ENCODE measurements at places on chromosomes 2 and 18.

- no peak for DNase-seq
Measured at GRCh38 chr2:50953021-50953420, 78.9 kb downstream of the NRXN1 start.

- no peak for DNase-seq
Measured at GRCh38 chr2:222982010-222982908, 69.7 kb upstream of the KCNE4 start.

DNA sequence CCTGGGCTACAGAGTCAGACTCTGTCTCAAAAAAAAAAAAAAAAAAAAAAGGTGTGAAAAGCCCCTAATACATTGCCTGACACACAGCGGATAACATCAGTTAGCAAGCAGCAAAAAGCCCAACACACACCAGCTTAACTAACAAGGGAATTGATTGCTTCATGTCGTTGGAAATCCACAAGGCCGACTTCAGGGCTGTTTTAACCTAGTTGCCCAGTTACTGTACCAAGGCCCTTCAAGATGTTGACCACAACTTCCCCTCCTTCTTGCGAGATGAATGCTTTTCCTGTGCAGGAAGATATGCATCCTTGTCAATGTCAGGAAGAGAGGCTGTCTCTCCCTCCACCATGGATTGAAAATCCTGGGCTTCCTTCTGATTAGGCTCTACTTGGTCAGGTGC lies 202.9 kb downstream of the MIB1 start:
- no peak for DNase-seq

DNA sequence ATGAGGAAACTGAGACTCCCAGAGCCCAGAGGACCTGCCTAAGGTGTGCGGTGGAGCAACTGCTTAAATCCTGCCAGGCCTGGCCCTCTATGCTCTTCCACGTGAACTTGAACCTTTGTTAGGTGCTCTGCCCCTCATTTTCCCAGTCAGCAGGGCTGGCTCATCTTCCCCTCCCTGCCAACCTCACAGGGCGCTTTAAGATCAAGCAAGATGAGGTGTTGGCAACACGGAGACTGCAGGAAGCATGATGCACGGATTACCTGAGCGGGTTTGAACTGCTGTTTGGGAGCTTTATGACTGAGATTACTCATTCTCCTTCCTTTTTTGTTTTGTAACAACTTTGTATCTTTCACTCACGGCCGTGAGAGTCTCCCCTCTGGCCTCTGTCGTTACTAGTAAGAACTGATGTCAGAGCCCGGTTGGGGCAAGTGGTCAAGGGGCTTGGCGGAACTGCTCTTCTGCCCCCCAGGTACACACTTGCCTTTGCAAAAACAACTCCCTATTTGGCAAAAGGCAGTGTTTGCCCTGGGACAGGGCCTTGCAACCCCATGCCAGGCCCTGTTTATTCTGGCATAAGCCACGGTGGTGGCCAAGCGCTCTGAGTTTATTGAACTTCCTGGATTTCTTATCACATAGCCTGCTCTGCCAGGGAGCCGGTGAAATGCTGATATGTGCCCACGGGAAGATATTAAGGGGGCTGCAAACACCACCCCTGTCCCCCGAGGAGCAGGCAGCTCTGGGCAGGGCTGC lies 127.8 kb downstream of the INHBB start:
- DNase-seq = no peak

GRCh38 chr2:95071856-95072255 lies 46.3 kb downstream of the MAL start:
- no peak for DNase-seq

- DNase-seq = no peak
Measured at GRCh38 chr18:23740105-23740830, 51.0 kb downstream of the LAMA3 start.

GRCh38 chr18:25672490-25672889 lies 320.5 kb upstream of the ZNF521 start:
- no peak for DNase-seq

- DNase-seq = no peak
Measured at GRCh38 chr18:67408240-67408639, 108.3 kb downstream of the DSEL start.

DNA sequence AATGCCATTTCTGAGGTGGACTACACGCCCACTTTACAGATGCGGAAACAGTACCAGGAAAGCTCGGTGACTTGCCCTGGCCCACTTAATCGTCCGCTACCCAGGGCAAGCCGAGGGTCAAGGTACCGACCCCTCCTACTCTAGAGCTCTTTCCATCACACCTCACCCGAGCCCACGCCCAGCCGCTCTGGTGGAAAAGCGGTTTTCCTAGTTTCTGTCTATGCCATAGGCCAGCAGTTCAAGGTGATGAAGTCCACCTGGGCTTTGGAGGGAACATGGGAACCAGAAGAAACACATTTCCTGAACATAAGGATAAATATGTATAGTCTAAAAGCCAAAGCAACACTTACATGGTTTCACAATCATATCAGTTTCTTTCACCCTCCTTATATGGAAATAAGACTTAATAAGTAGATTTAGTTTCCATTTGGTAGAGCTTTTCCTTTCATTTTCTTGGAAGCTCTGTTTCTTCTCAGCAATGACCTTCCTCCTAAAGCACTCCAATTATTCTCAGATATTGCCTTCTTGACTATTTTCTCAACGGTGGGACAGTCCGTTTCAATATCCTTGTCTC lies 567 bp downstream of the VWA3B start:
- DNase-seq = no peak

- no peak for DNase-seq
Measured at GRCh38 chr2:60439219-60439974, 114.1 kb downstream of the BCL11A start.

GRCh38 chr2:127650041-127650784 lies 4.3 kb downstream of the GPR17 start:
- DNase-seq = no peak

- DNase-seq = no peak
Measured at GRCh38 chr2:70767699-70768589, at the start of gene ADD2. Gene ADD2, minus strand, starts transcription at chr2:70768200. Its CDS starts 61,792 bp downstream, at chr2:70706408.

GRCh38 chr2:26534098-26534864 lies 56.4 kb upstream of the OTOF start:
- DNase-seq = no peak

Measured in stimulated activated naive CD4-positive, alpha-beta T cell (primary cell).